Naive B cell (primary cell): ENCODE measurements at places on chromosomes 1 and 21.

GRCh38 chr1:87329051-87329525, 408 bp downstream of the LMO4 start:
- DNase-seq = peak; percentile 44

- DNase-seq = peak; percentile 42
Observed at GRCh38 chr21:44952116-44952928, 12.5 kb downstream of the SLX9 start.

DNA sequence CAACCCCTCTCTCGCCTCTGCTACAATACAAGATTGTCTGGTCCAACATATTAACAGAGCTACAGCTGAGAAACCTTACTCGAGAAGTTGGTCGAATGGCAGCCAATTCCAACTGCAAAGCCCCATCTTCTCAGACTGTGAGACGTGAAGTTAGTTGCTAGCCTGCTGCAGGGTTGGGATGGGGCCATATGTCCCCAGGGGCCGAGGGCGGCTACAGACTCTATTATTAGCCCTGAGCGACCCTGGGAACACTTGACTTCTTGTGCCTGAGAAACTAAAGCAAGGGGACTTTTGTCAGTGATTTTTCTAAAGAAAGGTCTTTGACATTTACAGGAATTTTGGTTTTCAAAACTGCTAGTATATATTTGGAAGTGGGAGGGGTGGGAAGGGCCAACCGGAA, 13.7 kb downstream of the NCF2 start:
- no peak for DNase-seq

DNA sequence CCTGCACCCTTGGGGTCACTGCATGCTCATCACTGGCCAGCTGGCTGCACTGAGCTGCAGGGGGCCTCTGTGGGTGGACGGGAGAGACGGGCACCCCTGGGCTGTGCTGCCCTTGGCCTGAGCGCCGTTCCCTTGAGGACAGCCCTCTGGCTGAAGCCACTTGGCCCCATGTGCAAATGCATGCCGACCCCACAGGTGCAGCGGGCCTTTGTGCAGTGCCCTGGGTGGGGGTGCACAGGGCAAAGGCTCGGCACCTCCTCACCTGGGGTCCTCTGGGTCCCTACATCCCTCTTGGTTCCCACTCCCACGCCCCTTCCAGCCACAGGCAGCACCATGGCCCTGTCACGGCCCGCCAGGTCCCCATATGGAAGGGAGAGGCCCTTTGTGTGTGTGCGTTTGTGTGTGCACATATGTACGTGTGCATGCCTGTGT, 41.3 kb downstream of the COQ8A start:
- no peak for DNase-seq

DNA sequence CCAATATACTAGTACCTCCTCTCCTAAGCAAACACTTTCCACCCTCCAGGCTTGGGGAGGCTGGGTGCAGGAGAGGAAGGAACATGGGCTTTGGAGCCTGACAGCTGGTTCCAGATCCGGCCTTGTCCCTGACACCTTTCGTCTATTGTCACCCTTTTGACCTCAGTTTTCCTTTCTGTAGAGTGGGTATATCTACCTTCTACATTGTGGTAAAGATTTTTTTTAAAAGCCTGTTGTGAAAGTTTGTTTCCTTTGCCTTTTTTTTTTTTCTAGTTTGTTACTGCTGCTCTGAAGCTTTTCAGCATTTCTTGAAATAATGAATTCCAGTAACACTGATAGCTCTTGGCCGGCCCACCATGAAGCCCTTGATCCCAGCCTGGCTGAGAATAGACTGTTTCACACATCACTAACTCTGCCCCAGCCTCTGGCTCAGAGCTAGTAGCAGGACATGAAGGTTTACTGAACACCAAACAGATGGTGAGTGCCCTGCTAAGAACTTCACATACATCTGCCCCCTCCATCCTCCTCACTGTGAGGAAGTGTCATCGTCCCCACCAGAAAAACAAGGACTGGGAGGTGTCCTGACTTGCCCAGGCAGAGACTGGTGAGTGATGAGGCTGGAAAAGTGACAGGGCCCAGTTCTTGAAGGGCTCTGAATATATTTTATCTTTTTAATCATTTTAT, 33.0 kb upstream of the ID3 start:
- no peak for DNase-seq

GRCh38 chr1:225655509-225656258, 2.8 kb upstream of the ENAH start:
- DNase-seq = no peak

- no peak for DNase-seq
Observed at GRCh38 chr1:172976222-172977041, 74.3 kb downstream of the TNFSF18 start.
